ENCODE measurements at places on chromosomes 3 and 15.
A peak's percentile ranks its signal among the peaks of the same experiment; 100 is the strongest.

DNA sequence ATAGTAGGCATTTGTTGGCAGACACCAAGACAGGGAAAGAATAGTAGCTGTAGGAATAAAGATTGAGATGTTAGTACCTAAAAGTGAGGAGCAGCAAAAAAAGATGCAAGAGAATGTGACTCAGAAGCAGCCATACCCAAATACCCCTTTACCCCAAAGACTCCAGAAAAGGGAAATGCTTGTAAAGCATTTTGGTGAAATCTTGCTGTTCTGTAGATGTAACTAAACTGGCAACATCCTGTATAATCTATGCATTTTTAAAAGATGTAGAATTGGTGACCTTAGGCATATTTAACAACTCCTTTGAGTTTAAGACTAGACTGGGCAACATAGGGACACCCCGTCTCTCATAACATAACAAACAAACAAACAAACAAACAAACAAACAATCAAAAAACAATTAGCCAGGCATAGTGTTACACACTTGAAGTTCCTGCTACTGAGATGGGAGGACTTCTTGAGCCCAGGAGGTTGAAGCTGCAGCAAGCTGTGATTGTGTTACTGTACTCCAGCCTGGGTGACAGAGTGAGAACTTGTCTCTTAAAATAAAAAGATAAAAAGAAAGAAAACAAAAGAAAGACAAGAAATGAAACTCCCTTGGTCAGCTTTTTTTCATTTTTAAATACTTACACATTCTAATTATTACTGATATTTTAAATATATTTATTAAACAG lies 361.5 kb upstream of the KCNH8 start:
- no peak for DNase-seq

DNA sequence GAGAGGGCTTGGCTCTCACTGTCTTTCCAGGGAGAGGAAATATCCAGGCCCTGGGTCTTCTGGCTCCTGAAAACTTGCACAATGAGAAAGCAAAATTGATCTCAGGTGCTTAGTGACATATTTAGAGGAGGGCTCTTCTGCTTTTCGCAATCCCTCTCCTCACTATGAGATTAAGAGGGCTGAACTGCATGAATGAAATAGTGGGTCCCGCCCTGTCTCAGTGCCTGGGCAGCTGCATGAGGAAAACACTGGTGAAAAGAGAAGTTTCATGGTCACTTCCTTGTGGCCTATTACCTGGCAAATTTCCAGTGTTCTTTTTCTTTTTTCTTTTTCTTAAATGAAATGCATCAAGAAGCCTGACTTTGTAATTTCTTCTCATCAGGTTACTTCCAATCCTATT lies 73.5 kb downstream of the TRAK1 start:
- no peak for DNase-seq

DNA sequence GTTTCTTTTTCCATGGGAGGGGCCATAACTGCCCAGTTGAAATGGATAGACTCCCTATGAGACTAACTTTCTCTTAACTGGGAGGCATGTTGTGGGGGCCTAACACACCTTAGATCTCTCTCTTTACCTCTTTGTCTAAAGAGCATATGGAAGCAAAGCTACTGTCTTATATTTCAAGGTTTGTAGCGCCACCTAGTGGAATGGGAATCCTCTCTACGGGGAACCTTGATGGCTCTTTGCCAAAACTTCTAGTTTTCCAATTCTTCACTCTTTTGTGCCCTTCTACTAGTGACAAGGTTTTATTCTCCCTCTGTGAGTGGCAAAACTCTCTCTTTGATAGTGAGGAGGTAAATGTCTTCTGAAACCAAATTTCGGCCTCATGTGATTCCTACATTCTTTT lies 1030.4 kb upstream of the CADM2 start:
- no peak for DNase-seq

DNA sequence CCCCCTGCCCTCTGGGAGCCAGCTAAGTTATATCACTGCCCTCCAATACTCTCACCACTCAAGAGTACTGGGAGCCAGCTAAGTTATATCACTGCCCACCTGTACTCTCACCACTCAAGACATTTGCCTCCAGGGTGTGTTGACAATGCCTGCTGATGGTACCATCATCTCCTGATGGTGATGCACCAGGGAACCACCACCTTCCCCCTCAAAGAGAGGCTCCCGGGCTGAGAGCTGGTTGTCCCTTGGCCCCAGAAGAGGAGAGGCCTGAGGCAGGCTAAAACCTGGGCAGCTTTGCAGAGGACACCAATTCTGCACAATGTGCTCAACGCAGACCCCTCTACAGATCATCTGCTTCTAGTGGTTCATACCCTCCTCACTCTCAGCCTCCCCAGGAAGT lies 7.5 kb upstream of the HAPLN3 start:
- no peak for DNase-seq

DNA sequence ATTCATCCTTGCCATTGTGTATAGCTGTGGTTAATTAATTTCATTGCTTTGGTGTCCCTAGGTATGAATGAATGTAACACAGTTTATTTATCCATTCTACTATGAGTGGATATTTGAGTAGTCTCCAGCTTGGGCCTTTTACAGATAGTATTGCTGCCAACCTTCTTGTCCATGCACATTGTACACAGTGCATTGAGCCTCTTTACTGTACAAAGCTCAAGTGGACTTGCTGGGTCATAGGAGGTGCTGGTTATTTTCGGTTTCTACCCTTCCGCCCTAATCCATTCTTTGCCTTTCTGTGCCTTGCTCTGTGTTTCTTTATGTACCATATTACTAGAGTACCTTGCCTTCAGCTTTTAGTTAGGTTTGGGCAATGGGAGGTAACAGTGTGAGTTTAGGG lies 60.7 kb downstream of the DUT start:
- no peak for DNase-seq

- no peak for DNase-seq
These were observed 215.1 kb upstream of the MLF1 start for GRCh38 chr3:158355623-158356588.

- DNase-seq, result no peak
These were observed 11.0 kb upstream of the CTNNB1 start for GRCh38 chr3:41188306-41188705.

- no peak for DNase-seq
These were observed 130.3 kb downstream of the MINAR1 start for GRCh38 chr15:79562403-79562815.

DNA sequence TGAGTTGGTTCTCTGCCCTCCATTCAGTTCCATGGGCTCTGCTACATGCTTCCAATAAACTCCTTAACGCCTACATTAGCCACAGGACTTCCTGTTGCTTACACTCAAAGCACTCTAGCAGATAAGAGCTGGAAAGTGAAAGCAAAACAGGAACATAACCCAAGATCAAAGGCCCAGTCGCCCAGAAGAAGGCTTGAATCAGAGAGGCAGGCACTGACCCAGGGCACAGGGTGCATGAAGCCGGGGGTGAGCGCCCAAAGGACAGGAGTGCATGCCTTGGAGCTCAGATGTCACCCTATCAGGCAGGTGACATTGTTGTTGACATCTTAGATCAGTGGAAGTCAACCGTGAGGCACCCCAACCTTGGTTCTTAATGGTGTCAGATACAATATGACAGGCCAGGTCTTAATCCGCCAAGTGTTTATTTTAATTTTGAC lies 235.1 kb downstream of the UACA start:
- peak; percentile 74 for DNase-seq

- DNase-seq, result no peak
These were observed 123.0 kb upstream of the PROK2 start for GRCh38 chr3:71907996-71908395.

GRCh38 chr3:114834175-114834940 lies 312.7 kb downstream of the ZBTB20 start:
- DNase-seq, result no peak

DNA sequence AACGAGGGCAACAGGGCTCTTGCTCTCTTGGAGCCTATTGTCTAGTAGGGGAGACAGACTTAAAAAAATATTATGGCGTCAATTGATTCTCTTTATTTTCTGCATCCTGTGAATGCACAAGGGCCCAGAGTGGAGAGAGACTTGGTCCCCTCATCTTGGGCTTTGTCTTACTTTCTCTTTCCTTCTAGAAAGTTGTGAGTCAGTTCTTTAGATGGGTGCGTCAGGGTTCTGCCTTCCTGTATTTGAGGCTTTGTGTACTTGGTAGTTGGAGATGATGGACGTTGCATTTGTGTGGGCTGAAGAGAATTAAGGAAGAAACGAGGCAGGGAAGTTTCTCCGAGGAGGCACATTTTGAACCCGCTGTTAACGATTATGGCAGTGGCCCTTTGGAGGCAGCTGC lies 52.9 kb downstream of the CACNA1D start:
- DNase-seq, result no peak

- no peak for DNase-seq
These were observed 280.6 kb downstream of the LPP start for GRCh38 chr3:188434594-188434993.

- no peak for DNase-seq
These were observed 57.4 kb upstream of the ST3GAL6 start for GRCh38 chr3:98705694-98706093.

GRCh38 chr3:188067932-188068331 lies 86.0 kb upstream of the LPP start:
- DNase-seq, result no peak

GRCh38 chr3:24709956-24710355 lies 215.3 kb upstream of the THRB start:
- DNase-seq, result no peak

DNA sequence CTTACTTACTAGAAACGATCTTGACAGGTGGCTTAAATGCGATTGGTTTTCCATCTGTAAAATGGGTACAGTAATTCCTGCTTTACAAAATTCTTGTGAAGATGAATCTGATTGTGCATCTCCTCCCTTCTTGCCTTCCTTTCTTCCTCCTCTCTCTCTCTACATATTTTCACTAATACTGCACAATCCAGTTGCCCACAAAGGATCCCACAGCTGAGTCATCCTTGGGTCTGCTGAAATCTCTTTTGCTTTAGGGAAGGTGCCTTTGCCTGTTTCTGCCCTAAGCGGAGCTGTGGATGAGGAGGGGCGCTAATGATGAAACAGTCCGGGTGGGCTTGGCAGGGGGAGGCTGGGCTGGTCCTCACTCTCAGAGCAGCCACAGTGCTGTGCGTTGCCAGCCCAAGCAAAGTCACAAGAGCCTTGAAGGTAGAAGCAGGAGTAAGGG lies 46.1 kb downstream of the AMOTL2 start:
- DNase-seq, result no peak

GRCh38 chr15:69998541-69999391 lies 99.0 kb downstream of the TLE3 start:
- no peak for DNase-seq

DNA sequence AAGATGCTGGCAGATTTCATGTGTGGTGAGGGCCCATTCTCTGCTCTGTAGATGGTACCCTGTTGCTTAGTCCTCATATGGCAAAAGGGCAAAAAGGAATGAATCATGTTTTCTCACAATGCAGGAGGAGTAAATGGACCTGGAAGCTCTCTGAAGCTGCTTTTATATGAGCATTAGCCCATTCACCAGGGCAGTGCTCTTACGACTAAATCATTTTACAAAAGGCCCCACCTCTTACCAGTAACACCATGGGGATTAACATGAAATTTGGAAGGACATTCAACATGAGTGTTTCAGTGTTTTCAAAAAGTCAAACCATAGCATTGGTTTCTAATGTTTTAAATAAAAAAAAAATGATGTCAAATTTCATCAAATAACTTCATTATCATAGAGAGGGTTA lies 495.7 kb upstream of the CBLB start:
- DNase-seq, result no peak

GRCh38 chr3:9167222-9167621 lies 82.2 kb downstream of the SRGAP3 start:
- DNase-seq, result no peak

- peak; percentile 46 for DNase-seq
These were observed 229.9 kb downstream of the THRB start for GRCh38 chr3:24264748-24265158.

DNA sequence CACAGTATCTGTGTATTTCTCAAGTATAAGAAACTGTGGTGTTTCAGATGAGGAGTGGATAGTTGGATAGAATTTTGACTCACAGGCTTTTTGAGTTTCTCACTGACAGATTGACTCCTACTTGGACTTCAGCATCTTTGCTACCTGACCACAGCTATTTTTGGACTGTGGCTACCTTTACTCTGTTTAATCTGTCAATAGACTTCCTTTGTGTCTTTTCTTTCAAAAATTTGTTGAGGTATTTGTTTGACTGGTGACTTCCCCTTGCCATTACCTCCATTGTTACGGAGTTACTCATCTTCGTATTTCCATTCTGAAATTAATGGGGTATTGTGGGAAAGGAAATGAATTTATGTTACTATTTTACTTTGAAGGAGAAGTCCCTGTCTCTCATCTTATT lies 123.8 kb downstream of the AGBL1 start:
- DNase-seq, result no peak

GRCh38 chr15:52295421-52296001 lies at the start of gene MYO5C:
MYO5C (minus strand) TSS chr15:52295804; CDS start chr15:52295636, 168 bp downstream.
- DNase-seq, result no peak

DNA sequence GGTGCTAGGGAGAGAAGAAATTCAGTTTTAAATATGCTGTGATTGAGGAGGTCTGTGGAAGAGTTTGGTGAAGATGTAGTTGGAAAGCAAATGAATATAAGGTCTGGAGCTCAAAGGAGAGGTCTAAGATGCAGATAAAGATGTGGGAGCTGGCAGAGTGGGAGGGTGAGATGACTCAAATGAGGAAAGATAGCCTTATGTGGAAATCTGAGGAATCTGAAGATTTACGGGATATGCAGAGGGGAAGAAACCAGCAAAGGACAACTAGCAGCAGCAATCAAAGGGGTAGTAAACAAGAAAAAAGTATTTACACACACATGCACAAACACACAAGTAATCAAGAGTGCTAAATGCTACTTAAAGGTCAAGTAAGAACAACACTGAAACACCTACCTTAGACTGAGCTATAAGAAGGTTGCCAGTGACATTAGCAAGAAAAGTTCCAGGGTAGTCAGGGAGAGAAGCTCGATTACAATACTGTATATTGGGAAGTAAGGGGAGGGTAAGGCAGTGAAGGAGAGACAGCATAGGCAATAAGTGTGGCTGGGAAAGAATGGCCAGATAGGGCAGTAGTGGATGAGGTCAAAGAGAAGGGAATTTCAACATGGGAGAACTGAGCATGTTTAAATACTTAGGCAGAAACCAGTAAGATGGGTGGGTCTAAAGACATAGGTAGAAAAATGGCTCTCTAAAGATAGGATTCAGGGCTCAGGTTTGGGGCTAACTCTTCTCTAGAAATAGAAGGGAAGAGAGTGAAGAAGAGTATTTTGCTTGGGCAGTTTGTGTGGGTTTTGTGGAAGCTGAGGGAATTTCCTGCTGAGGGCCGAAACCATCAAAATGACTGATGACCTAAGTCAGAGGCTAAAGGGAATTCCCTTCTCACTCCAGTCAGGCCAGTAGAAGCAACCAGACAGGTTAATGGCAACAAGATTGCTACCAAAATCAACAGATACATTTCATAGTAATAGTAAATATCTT lies 8.9 kb downstream of the CMTM6 start:
- DNase-seq, result peak; percentile 56

GRCh38 chr15:62505762-62506161 lies 340.7 kb upstream of the C2CD4B start:
- DNase-seq, result no peak

DNA sequence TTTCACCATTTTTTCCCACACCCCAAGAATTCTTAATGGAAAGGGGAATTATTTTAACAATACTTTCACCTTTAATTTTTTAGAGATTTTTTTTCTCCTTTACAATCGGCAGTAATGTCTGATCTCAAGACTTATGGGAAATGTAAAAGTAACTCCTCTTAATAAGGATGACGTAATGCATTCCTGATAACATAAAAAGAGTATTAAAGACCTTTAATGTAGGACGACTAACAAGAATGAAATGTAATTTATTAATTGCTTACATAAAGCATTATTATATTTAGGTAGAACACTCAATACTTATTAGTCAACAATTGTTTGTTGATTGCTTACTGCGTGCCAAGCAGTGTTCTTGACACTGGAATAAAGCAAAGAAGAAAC lies 416.8 kb upstream of the NAALADL2 start:
- DNase-seq, result no peak

All from GM10248 (cell line).